ENCODE measurements at places on chromosomes 3 and 15.

- no peak for DNase-seq
Observed at GRCh38 chr15:70430069-70430468, 332.4 kb upstream of the TLE3 start.

DNA sequence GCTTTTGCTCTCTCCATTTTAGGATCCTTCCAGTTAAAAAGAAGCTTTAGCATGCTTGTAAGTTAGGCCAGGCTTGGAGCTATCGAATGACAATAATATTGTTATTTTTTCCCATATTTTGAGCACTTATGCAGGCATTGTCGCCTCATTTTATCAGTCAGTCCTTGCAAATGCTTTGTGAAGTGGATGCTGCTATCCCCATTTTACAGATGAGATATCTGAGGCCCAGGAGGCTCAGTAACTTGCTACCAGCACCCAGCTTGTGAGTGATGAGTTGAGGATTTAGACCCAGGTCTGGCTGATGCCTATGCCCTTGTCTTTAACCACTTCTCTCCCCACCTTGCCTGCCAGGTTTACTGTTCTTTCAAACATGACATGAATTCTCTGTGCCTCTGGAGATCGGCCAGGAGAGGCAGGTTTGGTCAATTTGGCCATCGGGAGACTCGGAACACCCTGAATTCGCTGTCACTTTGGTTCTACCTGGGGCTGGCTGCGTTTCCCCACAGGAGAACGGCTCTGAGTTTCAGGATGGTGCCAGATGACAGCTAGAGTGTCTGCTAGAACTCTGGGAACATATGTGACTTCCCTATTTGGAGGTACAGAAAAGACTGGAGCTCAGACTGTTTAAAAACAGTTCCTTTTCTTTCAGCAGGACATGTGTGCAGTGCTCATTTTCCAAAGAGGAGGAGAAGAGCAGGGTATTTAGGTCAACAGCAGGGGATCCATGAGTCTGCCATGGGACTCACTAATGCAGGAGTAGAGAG, 25.5 kb upstream of the ZNF710 start:
- DNase-seq, result no peak

DNA sequence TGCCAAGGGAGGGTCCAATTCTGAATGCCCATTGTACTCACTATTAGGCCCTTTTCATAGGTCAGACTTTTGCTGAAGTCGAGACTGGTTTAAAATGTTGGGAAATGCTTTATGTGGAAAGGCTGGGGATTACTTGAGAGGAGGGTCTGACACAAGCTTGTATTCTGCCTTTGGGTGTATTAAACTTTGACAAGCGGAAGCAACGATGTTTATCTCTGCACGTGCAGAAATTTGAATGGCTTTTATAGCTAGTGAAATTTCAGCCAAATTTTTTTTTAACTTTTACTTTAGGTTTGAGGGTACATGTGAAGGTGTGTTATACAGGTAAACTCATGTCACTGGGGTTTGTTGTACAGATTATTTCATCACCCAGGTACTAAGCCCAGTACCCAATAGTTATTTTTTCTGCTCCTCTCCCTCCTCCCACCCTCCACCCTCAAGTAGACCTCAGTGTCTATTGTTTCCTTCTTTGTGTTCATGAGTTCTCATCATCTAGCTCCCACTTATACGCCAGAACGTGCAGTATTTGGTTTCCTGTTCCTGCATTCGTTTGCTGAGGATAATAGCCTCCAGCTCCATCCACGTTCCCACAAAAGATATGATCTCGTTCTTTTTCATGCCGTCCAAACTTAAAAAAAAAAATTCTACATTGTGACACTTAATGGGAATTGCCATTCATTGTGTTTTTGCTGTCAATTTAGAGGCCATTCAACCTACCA, 223.0 kb upstream of the BHLHE40 start:
- no peak for DNase-seq

- no peak for DNase-seq
Observed at GRCh38 chr15:91480426-91480825, 373.1 kb upstream of the SLCO3A1 start.

DNA sequence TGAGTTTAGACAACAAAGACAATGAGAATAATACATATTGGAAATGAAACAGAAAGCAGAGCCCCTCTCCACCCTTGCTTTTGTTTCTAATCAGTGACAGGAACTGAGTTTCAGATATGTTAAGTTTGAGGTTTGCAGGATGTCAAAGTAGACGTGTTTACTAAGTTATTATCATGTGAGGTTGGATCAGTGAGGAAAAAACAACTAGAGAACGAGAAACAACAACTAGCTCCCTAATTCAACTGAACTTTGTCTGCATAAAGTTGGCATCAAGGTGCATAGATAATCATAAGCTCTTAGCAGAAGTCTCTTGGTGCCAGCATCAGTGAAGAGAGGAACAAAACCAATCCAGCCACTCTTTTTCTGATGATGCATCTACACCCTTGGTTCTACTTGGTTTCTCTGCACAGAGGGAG, 491.1 kb upstream of the NR2F2 start:
- no peak for DNase-seq

DNA sequence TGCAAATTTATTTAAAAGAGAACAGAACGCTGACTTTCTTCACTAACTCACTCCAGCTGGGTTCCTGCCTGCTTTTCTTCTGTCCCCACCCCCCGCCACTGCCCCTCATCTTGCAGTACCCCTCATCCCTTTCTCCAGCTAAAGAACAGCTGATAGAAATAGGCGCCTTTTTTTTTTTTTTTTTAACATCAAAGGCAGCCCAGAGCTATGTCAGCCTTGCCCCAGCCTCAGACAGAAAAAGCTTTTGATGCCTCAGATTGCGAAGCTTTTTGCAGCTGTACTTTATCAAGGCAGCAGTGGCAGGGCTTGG, 1.8 kb downstream of the CADPS start:
- no peak for DNase-seq

DNA sequence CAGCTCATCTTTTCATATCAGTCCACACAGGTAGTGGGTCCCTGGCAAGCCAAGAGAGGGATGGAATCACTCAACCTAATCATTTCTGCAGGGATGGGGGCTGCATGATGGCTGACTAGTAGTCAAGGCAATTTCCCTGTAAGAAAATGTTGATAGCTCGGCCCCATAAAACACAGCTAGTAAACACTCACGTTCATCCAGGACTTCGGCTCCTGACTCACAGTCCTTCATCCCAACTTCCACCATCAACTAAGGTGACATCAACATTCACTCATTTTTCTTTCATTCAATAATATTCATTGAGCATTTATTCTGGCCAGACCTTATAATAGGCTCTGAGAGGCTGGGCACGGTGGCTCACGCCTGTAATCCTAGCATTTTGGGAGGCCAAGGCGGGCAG, 4.4 kb upstream of the ACAP2 start:
- no peak for DNase-seq

DNA sequence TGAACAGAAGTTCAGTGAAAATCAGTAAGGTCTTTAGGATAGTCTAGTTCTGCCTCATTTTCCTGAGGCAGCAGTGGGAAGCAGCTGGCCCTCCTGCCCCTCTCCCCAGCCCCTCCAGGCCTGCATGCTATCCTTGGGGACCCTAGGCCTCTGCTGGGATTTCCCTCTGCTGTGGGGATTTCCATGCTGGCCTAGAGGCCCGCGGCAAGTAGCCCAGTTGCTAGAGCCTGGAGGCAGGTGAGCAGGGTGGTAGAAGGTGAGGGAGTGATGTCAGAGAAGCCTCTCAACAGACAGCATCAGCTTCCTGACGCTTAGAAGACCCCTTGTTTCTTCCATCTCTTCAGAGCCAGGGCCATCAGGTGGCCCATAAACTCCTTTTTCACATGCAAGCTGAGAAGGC, 305.8 kb upstream of the THBS1 start:
- DNase-seq, result no peak

- DNase-seq, result no peak
Observed at GRCh38 chr3:71421820-71422566, 161.5 kb downstream of the FOXP1 start.

- no peak for DNase-seq
Observed at GRCh38 chr3:30495172-30496065, 111.0 kb upstream of the TGFBR2 start.

Measured in stimulated activated CD4-positive, alpha-beta T cell treated with anti-CD3 and anti-CD28 coated beads, Interleukin-12 subunit alpha, Interleukin-12 subunit beta, amount 100 ng/mL, for 24 hours (primary cell).